ENCODE measurements at places on chromosomes 1 and 21.

DNA sequence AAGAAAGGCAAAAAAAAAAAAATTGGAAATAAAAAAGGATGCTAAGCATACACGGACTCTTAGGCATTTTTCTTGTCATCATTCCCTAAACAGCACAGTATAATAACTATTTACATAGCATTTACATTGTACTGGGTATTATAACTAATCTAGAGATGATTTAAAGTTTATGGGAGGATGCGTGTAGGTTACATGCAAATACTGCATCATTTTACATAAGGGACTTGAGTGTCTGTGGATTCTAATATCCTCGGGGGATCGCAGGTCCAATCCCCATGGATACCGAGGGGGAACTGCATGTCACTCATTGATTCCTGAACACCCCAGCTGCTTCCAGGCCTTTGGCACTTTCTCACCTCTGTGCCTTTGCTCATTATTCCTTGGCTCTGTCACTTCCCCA, 57.8 kb upstream of the SIPA1L2 start:
- H3K27me3 ChIP-seq: peaks cover 2% of the 10 kb centered on the region
- no peak overlapping the region for H3K27ac ChIP-seq
- no peak overlapping the region for H3K4me3 ChIP-seq

GRCh38 chr21:34593423-34593822, 21.5 kb downstream of the RCAN1 start:
- no peak overlapping the region for H3K4me3 ChIP-seq
- H3K36me3 ChIP-seq: no peaks in the 10 kb centered on the region
- no peak for DNase-seq
- H3K4me1 ChIP-seq: peaks cover 6% of the 10 kb centered on the region

GRCh38 chr1:213250041-213250440, 199.0 kb downstream of the RPS6KC1 start:
- H3K4me3 ChIP-seq: no peak overlapping the region
- H3K4me1 ChIP-seq: no peaks in the 10 kb centered on the region
- DNase-seq: no peak

DNA sequence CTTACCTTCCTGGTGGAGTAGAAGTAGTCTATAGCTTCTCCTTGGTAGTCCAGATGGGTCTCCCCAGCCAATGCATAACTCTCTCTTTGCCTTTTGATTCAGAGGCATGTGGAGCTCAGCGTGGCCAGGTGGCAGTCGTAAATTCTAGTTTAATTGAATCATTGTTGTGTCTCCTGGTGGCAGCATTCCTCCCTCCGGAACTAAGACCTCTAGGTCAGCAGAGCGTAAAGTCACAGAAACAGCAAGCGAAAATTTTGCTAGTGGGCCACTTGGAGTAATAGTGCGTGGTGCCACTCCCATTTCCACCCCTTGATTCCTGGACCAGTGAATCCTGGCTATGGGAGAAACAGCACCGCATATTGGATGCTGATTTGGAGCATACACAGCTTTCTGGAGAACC, 3.9 kb upstream of the TMPRSS2 start:
- H3K4me3 ChIP-seq: no peak overlapping the region
- DNase-seq: no peak
- H3K4me1 ChIP-seq: no peaks in the 10 kb centered on the region
- peaks cover 22% of the 10 kb centered on the region for H3K27me3 ChIP-seq
- H3K36me3 ChIP-seq: no peaks in the 10 kb centered on the region

DNA sequence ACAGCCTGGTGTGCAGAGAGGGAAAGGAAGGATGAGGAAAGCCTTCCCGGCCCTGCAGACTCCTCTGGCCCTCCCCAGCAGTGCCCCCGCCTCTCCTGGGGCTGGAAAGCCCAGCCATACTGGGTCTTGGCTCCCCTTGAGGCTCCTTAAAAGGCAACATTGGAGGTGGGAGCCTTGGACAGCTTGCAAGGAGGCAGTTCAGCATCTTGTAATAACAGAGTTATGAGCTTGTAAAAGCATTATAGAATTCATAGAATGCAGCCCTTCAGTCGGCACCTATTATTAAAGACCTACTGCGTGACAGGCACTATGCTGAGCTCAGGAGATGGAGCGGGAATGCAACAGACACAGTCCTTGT, 4.2 kb downstream of the TINAGL1 start:
- no peaks in the 10 kb centered on the region for H3K36me3 ChIP-seq
- peaks cover 22% of the 10 kb centered on the region for H3K4me1 ChIP-seq
- no peak overlapping the region for H3K27ac ChIP-seq
- H3K27me3 ChIP-seq: no peaks in the 10 kb centered on the region
- no peak for DNase-seq
- no peak overlapping the region for H3K4me3 ChIP-seq

- no peak for DNase-seq
- no peak overlapping the region for H3K27ac ChIP-seq
- no peak overlapping the region for H3K4me3 ChIP-seq
- H3K36me3 ChIP-seq: no peaks in the 10 kb centered on the region
- no peaks in the 10 kb centered on the region for H3K27me3 ChIP-seq
Observed at GRCh38 chr1:200294241-200294640, 115.6 kb downstream of the ZNF281 start.

DNA sequence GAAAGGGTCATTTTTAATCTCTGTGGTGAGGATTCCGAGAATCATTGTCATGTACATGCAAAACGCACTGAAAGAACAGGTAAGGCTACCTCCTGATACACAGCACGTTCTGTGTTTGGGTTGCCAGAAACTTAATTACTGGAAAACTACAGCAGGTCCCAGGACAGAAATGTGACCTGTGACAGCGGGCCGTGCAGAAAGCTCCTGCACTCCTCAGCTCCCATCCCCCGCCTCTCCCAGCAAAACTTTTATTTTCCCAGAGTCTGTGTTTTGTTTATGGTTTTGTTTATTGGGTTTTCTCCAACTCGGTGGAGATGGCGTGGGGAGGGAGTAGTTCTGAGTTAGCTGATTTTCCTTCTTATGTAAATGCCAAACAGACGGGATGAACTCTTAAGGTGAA, 44.7 kb downstream of the SLC44A3 start:
- H3K36me3 ChIP-seq: no peaks in the 10 kb centered on the region
- H3K27me3 ChIP-seq: no peaks in the 10 kb centered on the region
- H3K4me1 ChIP-seq: peaks cover 59% of the 10 kb centered on the region
- peak overlapping the region; percentile 97 for H3K27ac ChIP-seq

- no peak overlapping the region for H3K4me3 ChIP-seq
- H3K27ac ChIP-seq: no peak overlapping the region
- H3K27me3 ChIP-seq: peaks cover 10% of the 10 kb centered on the region
- no peak for DNase-seq
- no peaks in the 10 kb centered on the region for H3K36me3 ChIP-seq
Observed at GRCh38 chr1:206563367-206564207, 48.7 kb downstream of the EIF2D start.

GRCh38 chr1:38558500-38559445, 300.8 kb downstream of the RRAGC start:
- H3K4me1 ChIP-seq: no peaks in the 10 kb centered on the region
- no peak overlapping the region for H3K27ac ChIP-seq
- H3K4me3 ChIP-seq: no peak overlapping the region
- peaks cover 5% of the 10 kb centered on the region for H3K27me3 ChIP-seq

DNA sequence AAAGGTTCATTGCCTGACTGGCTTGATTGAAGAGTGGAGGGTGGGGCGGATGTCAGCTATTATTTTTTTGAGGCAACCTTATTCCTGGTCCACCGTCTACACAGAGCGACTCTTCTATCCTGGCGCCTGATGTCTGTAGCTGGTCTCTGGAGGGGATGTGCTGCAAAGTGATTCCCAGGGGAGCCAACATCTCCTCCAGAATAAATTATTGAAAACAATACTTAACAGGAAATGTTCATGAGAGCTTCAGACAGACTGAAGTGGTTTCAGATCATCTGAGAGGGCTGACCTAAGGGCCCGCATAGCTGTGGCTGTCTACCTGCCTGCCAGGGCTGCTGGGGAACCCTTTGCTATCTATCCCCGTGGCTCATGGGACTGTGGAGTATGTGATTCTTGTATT, 66.7 kb downstream of the TEX35 start:
- H3K4me3 ChIP-seq: no peak overlapping the region
- H3K36me3 ChIP-seq: no peaks in the 10 kb centered on the region
- H3K27me3 ChIP-seq: peaks cover 2% of the 10 kb centered on the region
- H3K4me1 ChIP-seq: peaks cover 11% of the 10 kb centered on the region
- H3K27ac ChIP-seq: no peak overlapping the region
- DNase-seq: no peak

Measured in HFFc6 (cell line).